Posterior cingulate gyrus (tissue), 11 donors: ENCODE measurements at places on chromosomes 12 and 14.
A peak's percentile ranks its signal among the peaks of the same experiment; 100 is the strongest.

DNA sequence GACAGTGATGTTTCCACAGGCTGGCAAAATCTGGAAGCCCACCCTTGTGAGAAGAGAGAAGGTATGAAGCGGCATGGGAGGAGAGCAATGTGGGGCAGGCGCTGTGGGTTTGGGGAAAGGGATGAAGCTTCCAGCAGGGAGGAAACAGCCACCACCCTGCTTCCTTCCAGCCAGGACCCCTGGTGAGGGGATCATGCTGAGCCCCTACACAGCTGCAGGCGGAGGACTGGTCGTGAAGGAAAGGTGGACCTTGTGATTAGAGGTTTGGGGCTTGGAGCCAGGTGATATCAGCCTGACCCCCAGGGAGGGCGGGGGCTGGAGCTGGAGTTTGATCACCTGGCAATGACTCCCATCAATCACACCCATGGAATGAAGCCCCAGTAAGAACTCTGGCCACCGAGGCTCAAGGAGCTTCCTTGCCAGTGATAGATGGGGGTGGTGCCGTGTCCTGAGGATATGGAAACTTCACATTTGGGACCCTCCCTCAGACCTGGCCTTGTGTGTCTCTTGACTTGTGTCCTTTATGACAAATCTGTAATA lies 48.6 kb downstream of the RIMBP2 start:
- no peak for DNase-seq

DNA sequence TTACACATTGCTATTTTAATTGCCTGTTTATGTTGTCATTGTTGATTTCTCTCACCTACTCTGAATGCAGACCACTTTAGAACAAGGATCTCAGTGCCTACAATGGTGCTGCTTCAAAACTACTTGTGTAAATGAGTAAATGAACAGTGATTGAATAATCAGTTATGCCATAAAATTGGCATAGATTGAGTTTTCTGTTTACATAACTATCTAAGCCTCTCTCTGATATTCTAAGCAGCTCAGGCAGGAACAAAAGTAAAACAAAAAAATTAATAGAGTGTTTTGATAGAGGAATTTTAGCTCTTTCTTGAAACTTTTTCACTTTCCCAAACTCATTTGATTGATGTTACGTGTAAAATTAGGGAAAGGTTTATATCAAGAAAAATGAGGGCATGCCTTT lies 232.3 kb upstream of the KITLG start:
- DNase-seq: no peak

GRCh38 chr14:91363776-91364523 lies 53.7 kb downstream of the CCDC88C start:
- no peak for DNase-seq

DNA sequence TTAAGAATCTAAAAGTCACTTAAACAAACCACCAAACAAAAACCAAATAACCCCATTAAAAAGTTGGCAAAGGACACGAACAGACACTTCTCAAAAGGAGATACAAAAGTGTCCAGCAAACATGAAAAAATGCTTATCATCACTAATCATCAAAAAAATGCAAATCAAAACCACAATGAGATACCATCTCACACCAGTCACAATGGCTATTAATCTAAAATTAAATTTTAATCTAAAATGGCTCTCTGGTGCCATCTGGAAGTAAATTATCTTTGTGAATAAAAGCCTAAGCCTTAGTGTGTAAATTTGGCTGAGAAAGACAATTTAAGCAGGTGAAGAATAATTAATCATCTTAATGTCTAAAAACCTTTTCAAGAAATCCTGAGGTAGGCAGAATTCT lies 204.5 kb upstream of the PPFIA2 start:
- DNase-seq: no peak

DNA sequence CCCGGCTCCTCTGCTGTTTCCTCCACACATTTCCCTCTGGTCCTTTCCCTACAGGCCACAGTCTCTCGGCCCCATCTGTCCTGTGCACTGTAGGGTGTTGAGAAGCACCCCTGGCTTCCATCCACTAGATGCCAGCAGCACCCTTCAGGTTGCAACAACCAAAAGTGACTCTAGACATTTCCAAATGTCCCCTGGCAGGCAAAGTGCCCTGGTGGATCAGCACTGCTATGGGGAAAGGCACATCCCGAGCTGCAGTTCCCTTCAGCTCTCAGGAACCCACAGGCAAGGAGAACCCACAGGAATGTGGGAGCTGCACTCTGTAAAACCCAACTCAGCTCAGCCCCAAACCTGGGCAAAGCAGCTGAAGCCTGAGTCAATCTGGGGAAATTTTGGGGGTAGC lies 77.0 kb downstream of the RBM19 start:
- DNase-seq: no peak

GRCh38 chr14:99129998-99130397 lies 142.0 kb downstream of the BCL11B start:
- no peak for DNase-seq

DNA sequence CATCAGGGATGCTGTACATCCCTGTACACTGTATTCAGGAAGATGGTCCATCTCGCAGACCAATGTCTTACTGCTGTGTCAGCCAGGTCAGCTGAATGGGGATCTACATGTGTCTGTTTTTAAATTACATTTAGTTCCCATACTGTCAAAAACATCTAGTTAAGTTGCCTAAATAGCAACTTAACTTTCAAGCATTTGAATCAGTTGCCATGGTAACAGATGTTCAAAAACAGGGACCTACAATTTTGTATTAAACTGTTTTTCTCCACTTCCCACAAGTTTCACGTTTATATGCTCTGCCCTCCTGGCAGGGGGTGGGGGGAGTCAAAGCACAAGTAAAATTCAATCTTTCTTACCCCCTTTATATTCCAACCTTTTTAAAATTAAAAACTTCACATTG lies 38.3 kb downstream of the C12orf42 start:
- DNase-seq: no peak

DNA sequence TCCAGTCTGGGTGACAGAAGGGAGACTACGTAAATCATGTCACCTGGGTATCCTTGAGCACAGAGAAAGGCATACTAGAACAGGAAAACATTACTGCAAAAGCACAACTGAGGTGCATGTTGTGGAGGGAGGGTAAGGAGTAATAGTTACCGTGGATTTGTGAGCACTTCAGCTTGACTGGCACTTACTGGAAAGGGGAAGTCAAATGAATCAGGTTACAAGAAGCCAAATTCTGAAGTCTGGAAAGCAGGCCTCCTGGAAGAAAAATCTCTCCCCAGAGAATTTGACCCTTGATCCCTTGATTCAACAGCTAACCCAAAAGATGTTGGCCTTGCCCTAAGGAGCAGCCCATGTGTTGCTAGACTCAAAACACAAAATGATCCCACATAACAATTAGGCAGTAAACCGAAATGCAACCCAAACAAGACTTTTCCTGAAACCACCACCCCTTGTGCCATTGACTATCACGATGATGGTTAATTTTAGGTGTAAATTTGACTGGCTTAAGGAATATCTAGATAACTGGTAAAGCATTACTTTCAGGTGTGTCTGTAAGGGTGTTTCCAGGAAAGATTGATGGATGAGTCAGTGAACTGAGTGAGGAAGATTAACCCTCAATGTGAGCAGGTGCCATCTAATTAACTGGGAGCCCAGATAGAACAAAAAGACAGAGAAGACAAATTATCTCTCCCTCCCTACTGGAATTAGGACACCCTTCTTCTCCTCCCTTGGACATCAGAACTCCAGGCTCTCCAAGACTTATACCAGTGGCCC lies 108.8 kb downstream of the SLC25A21 start:
- DNase-seq: no peak

GRCh38 chr14:47366006-47366405 lies 309.4 kb downstream of the MDGA2 start:
- DNase-seq: no peak

- no peak for DNase-seq
Measured at GRCh38 chr12:132593521-132593920, 16.9 kb downstream of the LRCOL1 start.

DNA sequence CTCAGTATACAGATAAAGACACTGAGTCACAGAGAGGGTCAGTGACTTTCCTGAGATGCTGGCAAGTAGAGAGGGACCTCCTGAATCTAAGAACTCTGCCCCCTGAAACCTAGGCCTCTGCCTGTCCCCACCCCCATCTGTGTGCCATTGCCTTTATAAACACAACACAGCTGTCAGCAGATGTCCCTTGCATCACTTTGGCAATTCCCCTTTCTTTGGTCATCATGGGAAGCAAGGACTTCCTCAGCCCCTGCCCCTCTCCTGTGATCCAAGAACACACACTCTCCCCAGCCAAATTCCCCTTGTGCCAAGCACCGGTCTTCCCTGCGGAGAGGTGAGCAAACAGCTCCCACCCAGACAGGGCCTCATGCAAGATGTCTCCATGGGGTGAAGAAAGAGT lies 8.3 kb downstream of the TSPAN11 start:
- no peak for DNase-seq

DNA sequence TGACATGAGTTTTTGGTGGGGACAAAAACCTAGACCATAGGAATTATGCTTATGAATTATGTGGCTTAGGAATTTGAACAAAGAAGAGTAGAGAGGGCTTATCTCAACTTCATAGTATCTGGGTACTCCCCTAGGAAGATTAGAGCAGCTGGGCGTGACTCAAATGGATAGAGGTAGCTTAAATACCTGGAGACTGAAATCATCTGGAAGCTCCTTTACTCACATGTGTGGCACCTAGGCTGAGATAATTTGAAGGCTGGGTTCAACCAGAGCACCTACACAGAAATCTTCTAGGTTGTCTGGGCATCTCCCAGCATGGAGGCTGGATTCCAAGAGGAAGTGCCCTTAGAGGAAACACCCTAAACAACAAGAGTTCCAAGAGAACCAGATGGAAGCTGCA lies 393.9 kb downstream of the ADAMTS20 start:
- DNase-seq: no peak

- no peak for DNase-seq
Measured at GRCh38 chr12:109288571-109288970, 20.5 kb downstream of the FOXN4 start.

DNA sequence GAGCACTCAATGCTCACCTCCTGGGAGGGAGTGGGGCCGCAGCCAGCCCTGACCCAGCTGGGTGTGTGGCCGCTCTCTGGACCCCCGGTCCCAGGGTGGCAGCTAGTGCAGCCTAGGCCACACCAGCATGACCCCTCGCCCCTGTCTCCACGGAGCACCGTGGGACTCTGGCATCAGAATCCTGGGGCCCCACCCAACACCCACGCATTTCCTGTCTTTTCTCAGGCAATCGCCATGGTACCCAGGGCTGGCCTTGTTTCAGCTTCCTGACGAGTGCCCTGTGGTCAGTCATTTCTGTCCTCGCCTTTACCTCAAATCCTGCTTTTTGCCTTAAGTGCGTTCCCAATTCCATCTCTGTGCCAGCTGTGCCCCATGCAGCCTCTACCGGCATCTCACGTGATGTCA lies 15.9 kb downstream of the PACS2 start:
- DNase-seq: no peak

GRCh38 chr12:96236221-96236822 lies 42.1 kb downstream of the ELK3 start:
- DNase-seq: no peak

DNA sequence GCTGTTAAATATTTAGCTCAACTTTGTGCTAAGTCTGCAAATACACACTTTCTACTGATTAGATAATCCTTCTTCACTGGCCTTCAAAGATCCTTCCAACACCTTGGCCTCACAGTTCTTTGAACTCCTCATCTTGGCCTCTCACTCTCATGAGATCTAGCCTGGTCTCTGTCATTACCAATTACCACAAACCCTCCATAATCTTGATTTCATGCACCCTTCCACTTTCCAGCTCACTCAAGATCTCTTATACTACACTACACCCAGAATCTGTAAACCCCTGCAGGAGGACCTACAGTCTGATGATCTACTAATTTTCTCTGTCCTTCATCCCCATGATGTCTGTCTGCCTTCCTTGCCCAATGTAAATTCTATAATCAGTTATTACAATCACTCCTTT lies 71.1 kb downstream of the DUSP16 start:
- DNase-seq: no peak

GRCh38 chr12:8960176-8960575 lies 10.7 kb upstream of the M6PR start:
- DNase-seq: no peak

GRCh38 chr12:120327593-120327992 lies at the start of gene PLA2G1B:
TSS of gene PLA2G1B (minus strand) at chr12:120327779. CDS start at chr12:120327753, 26 bp downstream.
- DNase-seq: no peak

- DNase-seq: peak; percentile 39
Measured at GRCh38 chr14:76882651-76883050, 56.4 kb downstream of the LRRC74A start.

GRCh38 chr12:12870465-12870864 lies 20.9 kb upstream of the GPRC5A start:
- DNase-seq: no peak

DNA sequence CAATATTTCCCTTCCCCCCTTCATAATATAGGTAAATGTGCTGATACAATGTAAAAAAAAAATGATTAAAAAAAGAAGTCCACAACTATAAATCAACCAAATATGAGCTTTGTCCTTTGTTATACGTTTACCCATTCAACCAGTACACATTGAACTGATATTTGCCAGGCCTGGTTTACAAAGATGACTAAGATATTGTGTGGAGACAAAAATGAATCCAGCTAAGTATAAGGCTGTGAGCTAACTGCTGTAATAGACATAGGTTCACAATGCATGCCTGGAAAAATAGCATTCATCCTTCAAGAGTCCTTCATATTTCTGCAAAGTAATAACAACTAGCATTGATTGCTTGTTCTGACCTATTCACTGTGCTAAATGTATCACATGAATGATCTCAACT lies 6.9 kb downstream of the C12orf56 start:
- no peak for DNase-seq

DNA sequence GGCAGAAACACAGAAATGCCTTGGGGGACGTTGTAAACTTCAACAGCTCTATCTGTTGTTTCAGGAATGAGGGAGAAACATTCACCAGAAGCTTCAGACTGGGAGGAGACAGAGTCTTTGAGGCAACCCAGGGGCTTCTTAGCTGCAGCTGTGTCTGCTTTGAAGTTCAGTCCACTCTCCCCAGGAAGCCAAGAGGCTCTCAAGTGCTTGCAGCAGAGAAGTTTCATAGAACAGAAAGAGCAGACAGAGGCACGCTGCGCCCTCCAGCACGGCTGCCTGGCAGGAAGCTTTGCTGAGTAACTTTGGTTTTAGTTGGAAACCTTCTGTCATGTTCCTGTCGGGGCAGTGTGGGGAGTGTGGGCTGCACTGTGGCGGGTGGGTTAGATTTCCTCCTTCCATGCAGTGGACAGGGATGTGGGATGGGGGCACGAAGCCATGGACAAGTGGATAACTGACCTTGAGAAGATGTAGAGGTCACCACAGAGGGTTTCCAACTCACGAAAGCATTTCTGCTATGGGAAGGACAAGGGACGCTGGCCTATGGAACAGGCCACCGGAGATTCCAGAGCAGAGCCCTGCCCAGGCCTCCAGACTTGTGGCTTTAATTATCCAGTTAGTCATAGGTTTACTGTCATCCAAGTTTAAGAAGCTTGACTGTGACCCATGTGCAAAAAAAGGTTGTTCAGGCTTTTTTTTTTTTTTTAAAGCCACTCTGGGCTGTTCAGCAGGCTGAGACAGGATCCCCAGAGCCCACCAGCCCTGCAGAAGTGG lies 107.7 kb downstream of the ARF6 start:
- no peak for DNase-seq

DNA sequence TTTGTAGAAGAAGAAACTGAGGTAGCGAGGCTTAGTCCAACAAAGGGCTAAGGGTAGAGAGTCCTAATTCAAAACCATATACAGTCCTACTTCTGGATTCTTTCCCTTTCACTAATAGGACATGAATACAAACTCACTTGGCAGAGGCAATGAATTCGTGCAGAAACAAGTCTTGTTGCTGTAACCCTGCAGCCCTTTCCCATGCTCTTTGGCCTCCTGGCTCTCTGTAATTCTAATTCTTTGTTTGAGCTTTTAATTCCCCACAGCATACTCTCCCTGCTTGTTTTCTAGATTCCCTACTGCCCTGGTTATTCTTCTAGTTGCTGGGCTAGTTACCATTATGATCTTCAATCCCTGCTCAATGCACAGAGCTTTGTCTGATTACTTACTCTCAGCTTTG lies 381.4 kb downstream of the ETNK1 start:
- DNase-seq: no peak
